ENCODE measurements at places on chromosomes 1 and 21.

- no peak for DNase-seq
These were observed 37.6 kb upstream of the CTBS start for GRCh38 chr1:84611796-84612195.

DNA sequence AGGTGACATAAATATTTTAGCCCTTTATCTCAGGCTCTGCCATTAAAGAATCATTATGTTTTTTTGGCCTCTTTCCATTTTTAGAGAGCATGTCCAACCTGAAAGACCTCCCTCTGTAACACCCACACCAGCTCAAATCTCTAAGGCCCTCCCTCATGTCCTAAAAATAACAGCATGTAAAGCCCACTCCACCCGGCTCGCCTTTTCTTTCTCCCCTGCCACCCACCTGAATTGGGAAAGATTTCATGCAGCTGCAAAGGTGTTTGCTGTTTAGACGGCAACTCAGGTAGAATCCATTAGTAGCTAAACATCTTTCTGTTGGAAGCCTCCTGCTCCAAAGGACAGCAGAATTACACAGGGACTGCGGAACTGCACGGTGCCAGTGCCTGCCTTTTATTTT, 79.9 kb downstream of the DMRTA2 start:
- DNase-seq: no peak

DNA sequence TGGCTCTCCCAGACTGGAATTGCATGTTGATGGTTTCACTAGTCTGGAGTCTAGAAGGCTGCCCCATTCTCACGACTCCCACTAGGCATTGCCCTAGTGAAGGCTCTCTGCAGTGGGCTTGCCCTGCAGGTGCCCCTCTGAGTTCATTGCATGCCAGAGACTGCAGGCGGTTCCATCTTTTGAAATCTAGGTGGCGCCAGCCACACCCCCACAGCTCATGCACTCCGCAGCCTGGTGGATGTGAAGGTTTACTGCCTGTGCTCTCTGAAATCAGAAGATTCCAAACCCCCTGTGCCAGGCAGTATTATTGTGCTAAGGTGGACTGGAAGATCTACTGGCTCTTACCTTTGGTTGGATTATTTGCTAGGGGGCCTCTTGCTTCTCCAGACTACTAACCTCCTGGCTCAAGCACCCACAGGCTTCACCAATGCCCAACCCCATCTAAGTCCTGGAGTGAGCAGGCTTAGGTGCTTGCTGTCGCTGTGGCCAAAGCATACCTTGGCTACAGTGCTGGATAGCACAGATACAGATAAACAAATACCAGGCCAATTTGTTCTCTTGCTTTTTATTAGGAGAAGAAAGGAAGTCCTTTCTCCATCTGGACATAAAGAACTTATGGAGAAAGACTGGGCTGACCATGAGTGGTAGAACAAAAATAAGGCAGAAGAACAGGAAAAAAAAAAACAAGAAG, 83.5 kb upstream of the SIM2 start:
- DNase-seq: no peak

DNA sequence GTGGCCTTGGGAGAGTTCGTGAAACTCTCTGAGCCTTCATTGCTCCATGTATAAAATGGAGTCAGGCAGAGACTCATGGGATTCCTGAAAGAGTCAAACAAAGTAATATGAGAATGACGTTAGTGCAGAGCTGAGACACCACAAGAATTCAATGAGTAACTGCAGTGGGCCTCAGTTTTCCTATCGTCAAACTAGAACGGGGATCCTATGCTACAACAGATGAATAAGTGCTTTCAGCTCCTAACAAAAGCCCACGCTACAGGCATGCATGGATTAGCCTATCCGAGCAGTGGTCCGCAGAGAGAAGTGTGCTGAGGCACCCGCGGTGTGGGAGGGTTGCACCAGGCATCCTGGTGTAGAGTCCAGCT, 124.7 kb downstream of the SYF2 start:
- DNase-seq: no peak

GRCh38 chr1:22330092-22330759, 121.4 kb upstream of the ZBTB40 start:
- no peak for DNase-seq

DNA sequence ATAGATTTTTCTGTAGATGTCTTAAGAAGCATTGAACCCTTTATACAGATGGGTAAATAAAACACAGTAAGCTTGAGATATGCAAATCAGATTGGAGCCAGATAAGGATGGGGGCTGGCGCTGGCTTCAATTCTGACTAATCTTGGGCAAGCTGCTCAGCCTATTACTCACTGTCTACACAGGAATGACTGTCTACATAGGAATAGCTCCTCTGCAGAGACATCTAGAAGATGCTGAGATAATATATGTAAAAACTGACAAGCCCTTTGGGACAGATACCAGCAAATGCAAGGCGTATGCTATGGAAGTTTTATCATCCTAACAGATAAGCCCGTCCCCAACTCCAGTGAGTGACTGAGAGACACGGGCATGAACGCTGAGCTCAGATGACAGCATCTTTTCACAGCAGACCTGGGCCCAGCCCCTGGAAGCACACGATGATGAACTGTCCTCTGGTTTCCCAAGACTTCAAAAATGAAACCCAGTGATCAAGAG, 1.7 kb downstream of the CLDN14 start:
- no peak for DNase-seq

- no peak for DNase-seq
These were observed 42.0 kb downstream of the GNG12 start for GRCh38 chr1:67791261-67791660.

- DNase-seq: no peak
These were observed 29.9 kb upstream of the CTBS start for GRCh38 chr1:84603941-84604830.

DNA sequence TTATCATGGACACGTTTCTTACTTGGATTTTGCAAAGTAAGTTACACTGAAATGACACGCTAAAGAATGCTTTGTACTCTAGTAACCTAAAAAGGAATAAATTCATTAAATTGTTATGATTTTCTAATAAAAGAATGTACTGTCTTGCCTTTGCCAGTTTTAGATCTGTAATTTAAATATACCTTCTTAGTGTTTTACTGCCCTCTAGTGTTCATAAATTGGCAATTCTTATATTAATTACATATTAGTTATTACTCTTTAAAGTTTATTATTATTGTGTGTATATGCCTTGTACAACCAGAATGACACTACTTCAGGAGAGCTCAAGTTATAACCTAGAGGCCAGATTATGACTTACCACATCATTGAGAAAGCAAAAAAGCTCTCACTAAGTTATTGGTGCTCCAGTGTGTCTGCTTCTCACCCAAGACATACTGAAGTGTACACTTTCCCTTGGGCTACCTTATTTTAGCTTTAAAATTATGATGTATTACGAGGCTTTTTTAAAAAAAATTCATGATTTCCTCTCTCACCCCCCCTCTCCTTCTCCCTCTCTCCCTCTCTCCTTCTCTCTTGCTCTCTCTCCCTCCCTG, 169.9 kb downstream of the HS2ST1 start:
- DNase-seq: no peak

DNA sequence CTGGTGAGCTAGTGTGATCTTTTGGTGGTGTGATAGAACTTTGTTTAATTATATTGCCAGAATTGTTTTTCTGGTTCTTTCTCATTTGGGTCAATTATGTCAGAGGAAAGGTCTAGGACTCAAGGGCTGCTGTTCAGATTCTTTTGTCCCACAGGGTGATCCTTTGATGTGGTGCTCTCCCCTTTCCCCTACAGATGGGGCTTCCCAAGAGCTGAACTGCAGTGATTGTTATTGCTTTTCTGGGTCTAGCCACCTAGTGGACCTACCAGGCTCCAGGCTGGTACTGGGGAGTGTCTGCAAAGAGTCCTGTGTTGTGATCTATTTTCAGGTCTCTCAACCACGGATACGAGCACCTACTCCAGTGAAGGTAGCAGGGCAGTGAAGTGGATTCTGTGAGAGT, 25.9 kb upstream of the CD84 start:
- no peak for DNase-seq

DNA sequence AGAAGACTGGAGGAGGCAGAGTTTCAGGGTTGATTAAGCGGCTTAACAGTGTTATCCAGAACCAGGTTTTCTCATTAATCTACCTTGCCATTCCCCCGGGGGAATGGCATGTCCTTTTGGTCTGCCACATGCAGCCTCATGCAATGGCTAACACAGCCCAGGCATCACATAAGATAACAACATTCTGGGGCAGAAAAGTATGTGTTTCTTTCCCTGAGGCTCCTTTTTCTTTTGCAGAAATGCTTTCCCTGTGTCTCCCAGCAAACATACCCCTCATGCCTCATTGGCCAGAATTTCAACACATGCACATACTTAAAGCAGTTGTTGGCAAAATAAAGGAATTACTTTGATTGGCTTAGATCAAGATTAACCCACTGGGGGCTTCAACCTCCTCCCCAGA, 98.6 kb downstream of the OMA1 start:
- DNase-seq: no peak

- no peak for DNase-seq
These were observed 385.4 kb upstream of the VAMP3 start for GRCh38 chr1:7385471-7386225.

- DNase-seq: no peak
These were observed 21.2 kb upstream of the MRPS6 start for GRCh38 chr21:34052171-34052570.

GRCh38 chr1:91606546-91607078, 106.0 kb downstream of the CDC7 start:
- DNase-seq: no peak

DNA sequence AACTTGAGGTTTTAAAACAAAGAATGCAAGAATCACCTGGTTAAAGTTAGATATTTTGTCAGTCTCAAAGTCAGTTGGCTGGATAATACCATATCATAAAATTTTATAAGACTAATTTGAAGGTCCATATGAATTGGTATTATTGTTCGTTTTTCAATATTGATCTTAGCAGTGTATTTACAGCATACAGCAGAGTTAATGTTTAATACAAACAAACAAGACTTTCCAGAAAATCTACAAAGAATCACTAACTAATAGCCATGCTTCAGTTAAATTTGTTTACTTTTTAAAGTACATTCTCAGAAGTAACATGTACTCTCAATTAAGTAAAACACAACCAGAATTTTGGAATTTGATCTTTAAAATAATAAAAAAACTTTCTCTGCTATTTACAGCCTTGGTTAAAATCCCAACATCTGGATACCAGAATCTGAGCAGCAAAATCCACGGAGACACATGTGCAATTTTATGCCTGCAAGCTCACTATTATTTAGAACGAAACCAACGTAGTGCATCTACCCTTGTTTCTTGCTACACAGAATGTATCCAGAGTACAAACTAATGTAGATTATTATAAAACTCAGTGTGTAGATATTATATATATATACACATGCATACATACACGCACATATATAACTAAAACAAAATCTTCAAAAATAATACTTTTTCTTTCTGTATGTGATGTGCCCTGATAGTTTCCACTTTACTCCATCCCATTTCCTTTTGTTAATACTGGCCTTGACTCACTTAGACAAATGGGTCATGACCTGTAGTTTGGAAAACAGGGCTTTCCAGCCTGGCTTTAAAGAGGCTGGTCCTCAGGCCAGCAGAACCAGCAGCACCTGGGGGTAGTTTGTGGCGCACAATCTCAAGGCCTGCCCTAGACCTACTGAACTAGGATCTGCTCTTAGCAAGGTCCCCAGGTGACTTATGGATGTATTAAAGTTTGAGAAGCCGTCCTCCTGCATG, 63.6 kb upstream of the ERG start:
- DNase-seq: no peak

- DNase-seq: no peak
These were observed 85.7 kb downstream of the BRINP2 start for GRCh38 chr1:177256153-177257075.

- DNase-seq: no peak
These were observed 158.4 kb upstream of the COL6A1 start for GRCh38 chr21:45823100-45823681.

DNA sequence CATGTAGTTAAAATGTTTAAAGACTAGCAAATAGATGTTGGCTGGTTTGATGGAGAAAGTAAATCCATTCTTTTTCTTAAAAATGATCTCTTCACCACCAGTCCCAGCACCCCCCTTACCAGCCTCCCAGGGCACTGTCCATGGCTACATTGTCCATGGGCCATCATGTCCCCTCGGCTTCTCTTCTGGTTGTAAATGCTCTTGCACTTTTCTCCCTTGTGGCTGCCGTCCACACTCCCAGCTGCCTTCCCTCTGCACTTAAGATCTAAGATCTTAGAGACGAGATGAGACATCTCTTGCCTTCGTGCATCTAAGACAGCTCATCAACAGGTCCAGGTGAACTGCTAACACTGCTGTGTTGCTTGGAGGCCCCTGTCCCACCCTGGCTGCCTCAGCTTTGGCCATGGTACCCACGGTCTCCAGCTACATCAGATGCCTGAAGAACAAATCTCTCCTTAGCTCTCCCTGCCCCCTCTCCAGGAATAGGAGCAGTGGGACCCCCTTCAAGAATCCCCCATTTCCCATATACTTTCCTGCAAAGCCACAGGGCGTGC, 11.1 kb downstream of the CAPN2 start:
- DNase-seq: no peak

- DNase-seq: no peak
These were observed 7.8 kb upstream of the PINK1 start for GRCh38 chr1:20625176-20626097.

GRCh38 chr1:178686407-178686806, 38.6 kb upstream of the RALGPS2 start:
- DNase-seq: no peak

DNA sequence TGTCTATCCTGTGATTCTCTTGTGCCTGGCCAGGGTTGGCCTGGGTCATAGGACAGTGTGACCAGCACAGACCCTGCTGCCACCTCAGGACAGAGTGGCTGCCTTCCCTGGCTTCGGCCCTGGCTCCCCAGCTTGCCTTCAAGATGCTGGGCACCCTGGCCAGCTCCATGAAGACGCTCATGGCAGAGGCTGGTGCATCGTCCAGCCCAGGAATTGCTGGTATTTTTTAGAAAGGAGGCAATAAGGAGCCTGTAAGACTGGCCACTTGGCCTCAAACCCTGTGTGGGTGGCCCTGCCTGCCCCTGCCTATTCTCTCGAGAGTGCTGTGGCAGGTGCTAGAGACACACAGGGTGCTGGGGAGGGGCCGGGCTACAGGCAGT, 70.4 kb upstream of the ACTRT2 start:
- DNase-seq: no peak

DNA sequence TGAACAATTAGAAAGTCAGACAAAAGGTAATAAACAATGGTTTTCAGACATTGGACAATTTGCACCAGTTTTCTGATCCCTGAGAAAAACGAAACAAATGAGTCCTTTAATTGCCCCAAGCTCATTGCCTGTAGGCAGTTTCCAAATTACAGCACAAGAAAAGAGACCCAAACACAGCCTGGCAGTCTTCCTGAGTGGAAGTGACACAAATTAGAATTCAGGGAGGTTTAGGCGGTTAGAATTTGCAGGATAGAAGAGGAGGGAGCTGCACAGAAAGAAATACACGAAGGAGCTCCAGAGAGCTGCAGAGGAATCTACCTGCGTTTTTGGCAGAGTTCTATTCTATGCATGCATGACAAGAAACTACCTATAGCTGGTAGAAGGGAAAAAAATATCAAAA, 115.7 kb downstream of the PIGK start:
- DNase-seq: no peak

All from stimulated activated CD8-positive, alpha-beta memory T cell treated with anti-CD3 and anti-CD28 coated beads, Interleukin-2, amount 100 ng/mL, for 1 hour (primary cell).